ENCODE measurements at places on chromosomes 3 and 15.

DNA sequence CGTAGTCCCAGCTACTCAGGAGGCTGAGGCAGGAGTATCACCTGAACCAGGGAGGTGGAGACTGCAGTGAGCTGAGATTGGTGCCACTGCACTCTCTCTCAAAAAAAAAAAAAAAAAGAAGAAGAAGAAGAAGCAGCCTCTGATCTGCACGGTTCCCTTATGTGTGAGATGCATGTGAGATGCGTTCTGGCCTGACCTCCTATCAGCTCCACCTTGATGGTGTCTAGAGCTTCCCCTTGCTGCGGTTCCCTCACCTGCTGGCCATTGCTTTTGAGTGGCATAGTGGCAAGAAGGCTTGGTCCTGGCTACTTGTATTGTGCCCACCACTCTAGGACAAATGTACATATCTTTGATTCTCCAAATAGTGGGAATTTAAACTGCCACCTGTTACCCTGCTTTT is 49.4 kb upstream of the CFAP161 start:
- DNase-seq = no peak

DNA sequence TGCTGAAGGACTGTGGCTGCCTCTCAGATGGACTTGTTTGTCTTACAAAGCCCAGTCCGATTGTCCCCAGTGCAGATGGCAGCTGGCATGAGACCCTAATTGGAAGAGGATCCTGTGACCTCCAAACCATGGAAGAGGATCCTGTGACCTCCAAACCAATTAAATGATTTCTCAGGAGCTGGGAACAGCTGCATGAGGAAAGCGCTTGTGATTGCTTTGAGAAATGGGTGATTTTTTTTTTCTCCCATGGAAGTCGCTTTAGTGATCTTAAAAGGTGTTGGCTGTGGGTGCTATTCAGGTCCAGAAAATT is 68.4 kb upstream of the LARS2 start:
- DNase-seq = no peak

DNA sequence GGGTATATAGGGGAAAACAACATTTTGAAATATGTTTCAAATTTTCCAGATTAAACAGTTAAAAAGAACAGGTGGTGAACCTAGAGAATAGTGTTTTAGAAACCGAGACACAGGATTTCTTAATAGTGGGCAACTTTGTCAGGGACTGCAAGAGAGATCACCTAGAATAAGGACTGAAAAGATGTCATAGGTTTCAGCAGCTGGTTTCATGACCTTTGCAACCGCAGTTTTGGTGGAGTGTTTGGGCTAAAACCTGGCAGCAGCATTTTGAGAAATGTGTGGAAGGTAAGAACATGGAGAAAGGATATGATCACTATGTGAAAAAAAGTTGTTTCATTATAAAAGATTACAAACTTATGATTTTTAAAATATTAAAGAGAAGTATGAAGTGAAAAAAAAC is 34.9 kb downstream of the PRKCI start:
- no peak for DNase-seq

DNA sequence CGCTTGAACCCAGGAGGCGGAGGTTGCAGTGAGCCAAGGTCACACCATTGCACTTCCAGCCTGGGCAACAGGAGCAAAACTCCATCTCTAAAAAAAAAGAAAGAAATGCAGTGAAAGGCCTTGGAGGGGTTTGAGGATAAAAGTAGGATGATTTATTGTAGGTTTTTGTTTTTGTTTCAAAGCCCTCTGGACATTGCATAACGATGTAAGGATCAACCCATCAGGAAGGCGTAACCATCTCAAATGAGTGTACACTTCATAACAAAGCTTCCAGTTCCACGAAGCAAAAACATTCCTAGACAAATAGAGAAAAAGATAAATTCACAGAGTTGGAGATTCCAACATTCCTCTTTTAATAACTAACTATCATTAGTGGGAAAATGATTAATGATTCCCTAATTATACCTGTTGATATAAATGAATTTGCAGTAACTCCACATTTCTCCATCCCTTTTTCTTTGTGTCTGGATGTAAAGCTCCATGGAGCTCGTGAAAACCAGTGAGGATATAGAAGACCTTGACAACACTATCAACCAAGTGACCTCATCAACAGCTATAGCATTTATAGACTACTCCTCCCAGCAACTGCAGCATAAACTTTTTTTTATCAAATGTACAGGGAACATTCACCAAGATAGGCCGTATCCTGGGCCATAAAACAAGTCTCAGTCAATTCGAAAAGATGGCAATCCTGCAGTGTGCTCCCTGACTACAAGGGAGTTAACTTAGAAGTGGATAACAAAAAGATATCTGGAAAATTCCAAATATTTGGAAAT is 48.7 kb upstream of the PPP4R2 start:
- no peak for DNase-seq

GRCh38 chr15:95799286-95800200 is 531.0 kb upstream of the NR2F2 start:
- DNase-seq = peak; percentile 82

DNA sequence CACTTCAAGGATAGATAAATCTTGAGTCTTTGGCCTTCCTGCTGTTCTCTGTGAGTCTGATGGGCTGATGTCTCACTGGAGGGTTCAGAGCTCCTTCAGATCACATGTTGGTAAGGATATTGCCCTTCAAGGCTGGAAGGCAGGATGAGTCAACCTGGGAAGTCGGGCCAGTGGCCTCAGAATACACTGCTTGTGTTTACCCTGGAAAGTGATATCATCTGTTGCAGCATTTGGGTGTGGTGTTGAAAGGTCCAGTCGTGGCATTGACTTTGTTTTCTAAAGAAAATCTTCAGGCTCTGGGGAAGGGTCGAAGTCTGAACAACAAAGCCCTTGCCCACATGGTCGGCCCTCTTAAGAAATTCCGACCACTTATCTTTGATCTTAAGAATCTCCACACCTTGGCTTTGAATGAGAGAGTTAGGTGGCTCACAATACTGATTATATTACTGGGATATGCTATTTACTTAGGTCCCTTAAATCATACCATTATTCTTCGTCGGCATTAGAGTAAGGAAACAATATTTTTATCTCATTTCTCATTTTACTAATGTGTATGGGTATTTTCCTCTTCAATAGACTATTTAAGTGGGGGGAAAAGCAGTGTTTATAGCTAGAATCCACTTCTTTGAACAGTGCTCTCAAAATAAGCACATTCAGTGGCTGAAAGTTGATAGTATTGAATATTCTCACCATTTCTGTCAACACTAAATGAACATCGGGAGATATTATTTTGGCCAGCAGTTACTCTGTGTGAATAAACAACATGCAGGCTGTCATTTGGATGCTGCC is 303.9 kb upstream of the RASGRP1 start:
- peak; percentile 97 for DNase-seq

DNA sequence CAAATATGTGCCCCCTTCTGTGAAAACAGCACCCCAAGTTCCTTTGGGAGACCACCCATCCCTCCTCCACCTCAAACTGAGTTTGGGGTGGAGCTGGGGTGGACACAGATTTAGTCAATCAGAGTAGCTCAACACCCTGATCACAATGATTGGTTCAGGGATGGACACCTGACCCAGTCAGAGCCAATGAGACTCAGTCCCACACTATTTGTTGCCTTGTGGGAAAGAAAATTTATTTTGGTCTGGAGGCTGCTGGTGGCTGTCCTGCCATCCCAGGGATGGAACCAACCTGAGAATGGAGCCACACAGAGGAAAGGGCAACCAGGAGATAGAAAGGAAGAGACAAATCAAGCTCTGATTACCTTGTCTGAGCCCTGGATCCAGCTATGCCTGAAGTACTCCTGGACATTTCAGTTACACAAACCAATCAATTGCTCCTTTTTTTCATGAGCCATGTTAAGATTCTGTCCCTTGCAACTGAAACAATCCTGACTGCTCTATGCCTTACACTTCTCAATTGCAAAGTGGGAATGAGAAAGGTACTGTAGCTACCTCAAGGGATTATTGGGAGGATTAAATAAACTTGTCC is 10.6 kb downstream of the DNASE1L3 start:
- no peak for DNase-seq

DNA sequence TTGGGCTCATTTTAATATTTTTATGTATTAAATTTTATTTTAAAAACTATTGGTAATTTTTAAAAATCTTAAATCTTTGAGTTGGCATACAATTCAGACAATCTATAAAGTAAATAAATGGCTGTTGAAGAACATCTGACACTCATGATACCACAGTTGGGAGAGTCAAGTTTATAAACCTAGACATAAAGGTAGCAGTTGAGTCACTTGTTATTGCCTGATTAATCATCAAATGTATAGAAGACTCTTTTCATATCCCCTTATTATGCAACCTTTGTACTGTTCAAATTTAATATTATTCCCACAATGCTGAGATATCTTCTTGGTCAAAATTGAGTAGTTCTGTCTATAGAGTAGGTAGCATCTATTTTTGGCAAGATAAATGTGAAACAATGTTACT is 19.6 kb downstream of the PAQR9 start:
- no peak for DNase-seq

- DNase-seq = no peak
These were observed 54.2 kb upstream of the RPL32 start for GRCh38 chr3:12895391-12896062.

DNA sequence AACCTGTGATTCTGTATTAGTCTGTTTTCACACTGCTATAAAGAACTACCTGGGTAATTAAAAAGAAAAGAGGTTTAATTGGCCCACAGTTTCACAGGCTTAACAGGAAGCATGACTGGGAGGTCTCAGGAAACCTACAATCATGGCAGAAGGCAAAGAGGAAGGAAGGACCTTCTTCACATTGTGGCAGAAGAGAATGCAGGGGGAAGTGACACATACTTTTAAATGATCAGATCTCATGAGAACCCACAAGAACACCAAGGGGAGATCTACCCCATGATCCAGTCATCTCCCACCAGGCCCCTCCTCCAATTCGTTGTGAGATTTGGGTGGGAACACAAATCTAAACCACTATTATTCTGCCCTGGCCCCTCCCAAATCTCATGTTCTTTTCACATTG is 6.1 kb downstream of the ZKSCAN7 start:
- no peak for DNase-seq

DNA sequence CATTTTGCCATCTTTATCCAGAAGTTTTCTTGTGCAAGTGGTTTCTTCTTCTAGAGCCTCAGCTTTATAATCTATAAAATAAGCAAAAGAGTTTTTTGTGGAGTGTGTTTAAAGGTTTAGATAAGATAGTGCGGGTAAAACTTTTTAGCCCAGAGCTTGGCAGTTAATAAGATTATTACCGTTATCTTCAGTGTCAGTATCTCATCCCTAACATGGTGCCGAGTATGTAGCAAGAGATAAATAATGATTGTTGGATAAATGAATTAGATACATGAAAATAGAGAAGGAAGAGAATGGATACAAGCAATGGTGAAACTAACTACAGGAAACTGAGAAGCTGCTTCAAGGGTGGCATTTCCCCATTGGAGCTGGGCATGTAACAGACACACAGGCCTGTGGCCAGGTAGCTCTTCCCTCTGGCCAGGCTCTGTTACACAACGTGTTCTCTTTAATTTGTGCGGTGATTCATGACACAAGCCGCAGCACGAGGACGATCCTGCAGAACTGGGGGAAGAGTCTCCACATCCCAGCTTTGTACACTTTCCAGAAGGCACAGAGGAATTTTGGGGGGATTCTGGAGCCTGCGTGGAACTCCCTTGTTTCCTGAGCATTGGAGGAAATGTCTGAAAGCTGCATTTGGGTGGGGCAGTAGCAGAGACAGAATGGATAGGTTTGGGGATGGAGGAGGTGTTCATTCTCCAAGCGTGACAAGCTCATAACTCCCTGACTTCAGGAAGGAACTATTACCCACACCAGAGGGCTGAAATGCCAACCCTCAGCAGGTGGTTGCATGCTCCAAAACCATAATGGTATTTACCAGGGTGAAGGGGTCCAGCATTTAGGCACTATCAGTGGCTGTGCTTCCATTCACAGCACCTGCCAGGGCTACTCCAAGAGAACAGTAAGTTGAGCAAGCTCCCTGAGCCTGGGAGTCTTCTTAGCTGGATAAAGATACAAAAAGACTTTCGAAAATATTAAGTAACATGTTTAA is 14.2 kb upstream of the ST6GAL1 start:
- no peak for DNase-seq

GRCh38 chr3:71881041-71881440 is 96.1 kb upstream of the PROK2 start:
- DNase-seq = no peak

GRCh38 chr15:60804986-60805949 is 326.3 kb upstream of the ICE2 start:
- peak; percentile 34 for DNase-seq

DNA sequence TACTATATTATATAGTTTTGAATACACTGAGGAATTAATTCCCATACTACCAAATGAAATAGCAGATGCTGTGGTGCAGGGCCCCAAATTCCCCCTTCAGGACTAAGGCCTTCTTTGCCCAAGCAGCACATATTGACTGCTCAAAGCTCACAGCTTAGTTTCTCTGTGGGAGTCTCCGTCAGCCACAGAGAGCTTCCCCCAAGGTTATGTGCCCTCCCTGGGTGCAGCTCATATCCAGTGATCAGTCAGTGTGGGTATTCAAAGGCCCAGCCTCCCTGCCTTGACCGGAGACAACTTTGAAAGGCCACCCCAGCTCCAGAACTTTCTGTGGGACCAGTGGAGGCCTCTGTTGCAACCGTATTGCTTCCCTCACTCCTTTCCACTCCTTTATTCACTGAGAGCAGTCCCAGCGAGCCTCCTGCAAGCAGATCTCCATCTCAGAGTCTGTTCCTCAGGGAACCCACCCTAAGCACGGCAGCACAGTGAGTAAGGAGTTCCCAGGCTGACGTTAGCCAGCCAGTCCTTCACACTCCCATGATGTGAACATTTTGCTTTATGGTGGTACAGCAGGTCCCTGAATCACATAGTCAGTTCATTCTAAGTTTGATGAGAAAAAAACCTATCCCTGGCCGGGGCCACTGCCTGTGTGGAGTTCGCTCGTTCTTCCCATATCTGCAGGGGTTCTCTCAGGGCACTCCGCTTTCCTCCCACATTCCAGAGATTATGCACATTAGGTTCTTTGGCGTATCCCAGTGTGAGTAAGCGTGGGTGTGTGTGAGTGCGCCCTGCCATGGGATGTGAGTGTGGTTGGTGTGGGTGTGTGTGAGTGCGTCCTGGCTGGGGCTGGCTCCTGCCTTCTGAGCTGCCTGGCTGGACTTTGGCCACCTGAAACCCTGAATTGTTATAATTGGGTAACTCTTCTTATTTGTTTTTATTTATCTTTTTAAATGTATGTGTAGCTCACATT is 64.4 kb upstream of the PPARG start:
- peak; percentile 76 for DNase-seq

GRCh38 chr3:153233986-153234385 is 72.0 kb downstream of the RAP2B start:
- no peak for DNase-seq

- DNase-seq = peak; percentile 94
These were observed 179.0 kb upstream of the PFN2 start for GRCh38 chr3:150149651-150150051.

GRCh38 chr3:131608296-131608695 is 105.5 kb upstream of the MRPL3 start:
- no peak for DNase-seq

DNA sequence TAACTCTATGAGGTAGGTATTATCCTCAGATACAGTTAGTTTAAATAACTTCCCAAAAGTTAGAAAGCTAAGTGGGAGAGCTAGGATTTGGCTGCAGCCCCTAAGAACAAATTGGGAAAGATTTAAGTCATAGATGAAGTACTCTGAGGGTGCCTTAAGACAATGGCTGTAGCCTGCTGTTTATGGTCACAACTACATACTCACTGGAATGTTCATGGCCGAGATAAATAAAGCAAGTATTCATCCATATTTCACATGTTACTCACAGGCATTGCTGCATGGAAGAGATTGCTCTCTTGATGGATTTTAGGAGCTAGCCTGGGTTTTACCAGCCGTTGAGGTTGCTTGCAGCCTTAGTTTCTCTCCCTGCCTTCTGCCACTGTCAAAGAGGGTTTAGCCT is 145.0 kb downstream of the CMSS1 start:
- DNase-seq = peak; percentile 91

GRCh38 chr15:34329006-34329405 is 8.6 kb downstream of the SLC12A6 start:
- no peak for DNase-seq

Data from fibroblast of skin of scalp (primary cell).